ENCODE measurements at places on chromosomes 5 and 9.

DNA sequence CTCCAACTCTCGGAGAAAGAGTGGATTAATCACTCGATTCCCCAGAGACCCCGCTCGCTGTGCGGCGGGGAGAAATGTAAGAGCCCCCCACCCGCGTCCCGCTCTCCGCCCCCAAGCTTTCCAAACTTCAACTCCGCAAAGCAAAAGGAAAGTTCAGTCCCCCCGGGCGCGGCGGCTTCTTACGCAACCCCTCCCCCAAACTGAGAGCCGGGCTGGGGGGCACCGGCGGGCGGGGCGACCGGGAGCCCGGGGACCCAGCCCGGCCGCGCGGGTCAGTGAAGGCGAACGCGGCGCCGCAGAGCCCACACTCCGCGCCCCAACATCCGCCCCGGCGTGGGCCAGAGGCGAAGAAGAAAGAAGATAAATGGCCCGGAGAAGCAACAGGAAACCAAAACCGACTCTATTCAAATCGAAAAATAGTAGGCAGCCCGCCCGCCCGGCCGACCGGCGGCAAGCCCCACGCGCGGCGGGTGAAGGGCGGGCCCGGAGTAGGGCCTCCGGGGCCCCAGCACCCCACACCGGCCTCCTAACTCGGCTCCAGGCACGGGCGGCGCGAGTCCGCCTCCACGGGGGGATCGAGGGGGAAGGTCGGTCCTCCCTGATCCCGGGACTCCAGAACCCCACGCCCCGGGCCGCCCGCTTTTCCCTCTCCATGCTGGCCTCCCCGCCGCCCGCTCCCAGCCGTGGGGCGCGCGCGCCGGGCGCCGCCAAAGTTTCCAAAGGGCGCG, 720 bp downstream of the NOTCH1 start:
- DNase-seq, result no peak

DNA sequence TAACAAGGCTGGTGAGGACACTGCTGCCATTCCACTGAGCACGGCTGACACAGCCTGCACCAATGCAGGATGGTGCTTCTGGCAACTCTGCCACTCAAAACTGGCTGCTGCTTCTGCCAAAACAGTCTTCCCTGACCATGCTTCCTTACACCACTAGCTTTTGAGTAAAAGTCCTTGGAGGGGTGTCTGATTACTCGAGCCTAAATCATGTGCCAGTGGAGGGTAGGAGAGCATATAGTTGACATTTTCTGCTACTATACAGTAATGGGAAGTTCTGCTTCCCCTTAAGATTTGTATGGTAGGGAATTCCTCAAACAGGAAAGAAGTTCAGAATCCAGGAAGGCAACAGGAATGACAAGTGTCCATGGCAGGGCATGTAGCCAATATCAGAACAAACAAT, 12.2 kb upstream of the PJA2 start:
- DNase-seq, result no peak

DNA sequence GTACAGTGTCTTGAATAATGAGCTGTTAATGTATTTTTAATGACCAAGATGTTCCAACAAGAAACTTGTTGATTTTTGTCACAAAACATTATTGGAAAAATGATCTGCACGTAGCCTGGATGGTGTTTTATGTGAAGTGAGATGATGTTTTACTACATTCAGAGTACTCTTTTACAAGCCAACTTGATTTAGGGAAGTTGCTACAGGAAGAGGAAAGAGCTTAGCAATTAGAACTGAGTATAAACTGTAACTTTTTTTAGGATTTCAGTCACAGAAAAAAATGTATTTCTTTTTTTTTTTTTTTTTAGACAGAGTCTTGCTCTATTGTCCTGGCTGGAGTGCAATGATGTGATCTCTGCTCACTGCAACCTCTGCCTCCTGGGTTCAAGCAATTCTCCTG, 113.6 kb upstream of the ADRA1B start:
- DNase-seq, result no peak

DNA sequence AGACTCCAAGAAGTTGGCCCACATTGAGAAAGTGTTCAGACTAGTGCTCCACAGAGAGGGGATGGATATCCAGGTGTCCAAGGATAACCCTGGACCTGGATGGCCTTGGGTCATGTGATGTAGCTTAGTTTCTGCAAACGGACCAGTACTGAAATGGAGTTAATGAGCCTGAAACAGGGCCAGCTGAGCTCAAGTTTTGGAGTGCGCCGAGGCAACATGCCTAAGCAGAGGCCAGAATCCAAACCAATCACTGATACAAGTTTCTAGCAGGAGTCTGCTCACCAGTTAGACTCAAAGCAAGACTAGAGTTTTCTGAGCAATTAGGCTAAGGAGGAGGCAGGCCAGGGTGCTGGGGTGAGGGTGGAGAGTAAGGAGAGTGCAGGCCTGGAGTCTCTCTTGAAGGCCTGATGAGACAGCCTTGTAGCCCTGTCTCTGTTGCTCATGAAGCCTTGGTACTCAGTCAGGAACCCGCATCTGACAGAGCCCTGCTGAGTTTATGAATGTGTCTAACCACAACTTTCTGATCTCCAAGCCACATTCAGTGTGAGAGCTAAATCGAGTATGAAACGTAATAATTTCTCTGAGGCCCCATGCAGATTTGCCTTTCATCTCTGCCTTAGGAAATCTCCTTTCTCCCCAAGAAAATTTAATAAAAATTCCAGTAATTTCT, 68.9 kb upstream of the EQTN start:
- no peak for DNase-seq

- DNase-seq, result no peak
Observed at GRCh38 chr9:110797611-110798010, 129.0 kb downstream of the MUSK start.

- DNase-seq, result no peak
Observed at GRCh38 chr5:139204196-139204595, 6.0 kb upstream of the SIL1 start.

DNA sequence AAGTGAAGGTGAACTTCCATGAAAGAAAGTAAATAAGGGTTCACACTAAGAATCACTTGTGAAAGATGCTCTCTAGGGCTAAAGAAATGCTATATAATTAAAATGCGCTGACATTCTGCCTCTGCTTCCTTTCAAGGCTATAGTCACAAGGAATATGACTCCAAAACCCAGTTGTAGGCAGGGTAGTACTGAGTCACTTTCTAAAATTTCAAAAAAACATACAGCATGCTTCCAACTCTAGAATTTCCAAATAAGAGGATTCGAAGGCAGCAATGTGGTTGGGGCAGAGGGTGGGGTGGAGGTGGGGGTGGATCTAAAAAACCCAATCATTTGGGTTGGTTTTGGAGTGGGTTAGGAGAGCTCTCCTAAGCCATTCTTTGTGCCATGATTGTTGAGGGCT, 84.6 kb downstream of the HMHB1 start:
- no peak for DNase-seq

- DNase-seq, result no peak
Observed at GRCh38 chr5:153752890-153753289, 262.4 kb downstream of the GRIA1 start.

- no peak for DNase-seq
Observed at GRCh38 chr9:137717776-137718327, 99.0 kb downstream of the EHMT1 start.

DNA sequence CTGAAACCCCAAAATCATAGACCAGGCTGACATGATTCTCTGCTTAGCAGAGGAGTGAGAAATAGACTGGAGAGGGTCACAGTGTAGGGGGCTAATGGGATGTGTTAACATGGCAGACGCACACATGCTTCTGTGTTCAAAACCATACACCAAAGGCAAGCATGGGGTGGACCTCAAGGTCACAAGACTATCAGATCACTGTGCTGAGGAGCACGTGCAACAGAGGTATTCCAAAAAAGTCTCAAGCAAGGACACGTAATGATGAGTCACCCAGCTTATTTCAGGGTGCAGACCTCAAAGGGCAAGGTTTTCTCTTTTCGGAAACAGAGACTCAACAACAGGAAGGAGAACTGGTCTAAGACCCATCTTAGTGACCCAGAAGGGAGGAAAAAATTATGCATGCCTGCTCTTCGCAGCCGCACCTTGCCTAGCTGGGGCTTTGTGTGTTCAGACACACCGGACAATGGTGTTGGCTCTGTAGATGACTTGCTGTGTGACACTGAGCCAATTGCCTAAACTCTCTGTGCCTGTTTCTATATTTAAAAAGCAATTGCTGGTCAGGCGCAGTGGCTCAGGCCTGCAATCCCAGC, 20.3 kb downstream of the WHRN start:
- DNase-seq, result peak; percentile 92

- DNase-seq, result peak; percentile 14
Observed at GRCh38 chr5:180852495-180852894, 8.6 kb downstream of the ZFP62 start.

GRCh38 chr9:22817181-22817580, 370.6 kb downstream of the DMRTA1 start:
- DNase-seq, result no peak

DNA sequence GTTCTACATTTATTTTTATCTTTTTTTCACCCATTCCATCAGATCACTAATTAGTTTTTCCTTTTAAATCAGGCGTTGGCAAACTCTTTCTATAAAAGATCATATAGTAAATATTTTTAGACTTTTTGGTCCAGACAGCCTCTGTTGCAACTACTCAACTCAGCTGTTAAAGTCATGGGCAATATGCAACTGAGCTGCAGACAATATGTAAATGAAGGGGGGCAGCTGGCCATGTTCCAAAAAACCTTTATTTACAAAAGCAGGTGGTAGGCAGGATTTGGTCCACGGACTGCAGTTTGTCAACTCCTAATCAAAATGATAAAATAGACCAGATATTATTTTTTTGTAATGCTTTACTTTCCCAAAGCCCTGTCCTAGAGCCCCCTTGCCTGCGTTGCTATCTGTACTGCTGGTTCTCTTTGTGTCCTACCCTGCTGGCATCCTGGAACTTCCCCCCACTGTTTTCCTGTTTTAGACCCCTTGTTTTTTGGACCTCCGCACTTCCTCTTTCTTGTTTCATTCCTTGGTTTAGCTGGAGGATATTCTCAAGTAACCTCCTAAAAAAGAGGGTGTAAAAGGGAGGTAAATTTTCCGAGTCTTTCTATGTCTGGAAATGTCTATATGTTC, 24.7 kb upstream of the TNFSF8 start:
- no peak for DNase-seq

GRCh38 chr5:171455522-171455921, 36.1 kb downstream of the FGF18 start:
- no peak for DNase-seq

DNA sequence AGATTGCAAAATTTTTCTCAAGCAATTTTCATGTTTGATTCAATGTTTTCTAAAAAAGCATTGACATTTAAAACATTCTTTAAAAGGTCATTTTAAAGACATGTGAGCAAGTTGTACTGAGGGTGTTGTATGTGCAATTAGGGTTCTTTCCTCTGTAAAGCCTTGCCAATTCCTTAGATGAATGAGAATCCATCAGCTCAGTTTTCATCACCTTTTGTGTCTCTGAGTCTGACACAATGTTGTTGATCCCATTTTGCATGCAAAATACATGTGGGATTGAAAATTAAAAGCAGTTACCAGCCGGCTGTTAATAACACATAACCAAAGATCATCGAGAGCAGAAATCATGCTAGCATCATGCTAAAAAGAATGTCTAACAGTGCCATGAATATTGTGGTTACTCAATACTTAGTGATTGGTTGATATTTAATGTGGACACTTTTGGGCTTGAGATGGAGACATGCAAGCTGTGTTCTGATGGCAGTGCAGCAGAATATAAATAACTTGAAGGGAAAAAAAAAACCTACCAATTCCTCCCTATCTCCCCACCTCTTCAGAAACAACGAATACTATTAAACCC, 57.7 kb downstream of the FGF10 start:
- no peak for DNase-seq

DNA sequence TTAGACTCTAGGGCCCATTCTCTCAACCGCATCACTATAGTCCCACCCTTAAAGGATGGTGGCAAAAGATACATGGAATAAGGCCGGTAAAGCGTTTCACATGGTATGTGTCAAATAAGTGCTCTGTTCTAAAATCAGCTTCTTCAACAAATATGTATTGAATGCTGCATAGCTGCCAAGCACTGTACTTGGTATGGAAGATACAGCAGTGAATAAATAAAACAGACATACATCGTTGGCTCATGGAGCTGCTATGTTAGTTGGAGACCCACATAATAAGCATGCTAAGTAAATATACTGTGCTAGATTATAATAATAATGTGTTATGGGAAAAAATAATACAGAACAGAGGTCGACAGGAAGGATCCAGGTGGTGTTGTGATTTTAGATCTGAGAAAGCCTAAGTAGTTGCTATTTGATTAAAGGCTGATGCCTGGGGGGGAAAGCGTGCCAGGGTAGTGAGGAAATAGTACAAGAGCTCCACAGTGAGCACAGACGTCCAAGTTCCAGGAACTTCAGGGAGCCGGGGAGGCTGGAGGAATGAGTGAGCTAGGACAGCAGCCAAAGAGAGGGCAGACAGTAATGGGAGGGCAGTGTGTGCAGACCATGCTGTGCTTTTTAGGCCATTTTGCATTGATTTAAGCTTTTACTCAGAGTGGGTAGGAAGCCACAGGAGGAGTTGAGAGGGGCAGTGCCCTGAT, 93.7 kb downstream of the JAKMIP2 start:
- no peak for DNase-seq

GRCh38 chr9:107172979-107173347, 110.1 kb upstream of the RAD23B start:
- DNase-seq, result no peak

- no peak for DNase-seq
Observed at GRCh38 chr5:115639377-115639776, 13.5 kb upstream of the TMED7 start.

- no peak for DNase-seq
Observed at GRCh38 chr5:176888865-176889165, 10.3 kb downstream of the HK3 start.

GRCh38 chr5:124790895-124791732, 44.7 kb upstream of the ZNF608 start:
- peak; percentile 40 for DNase-seq

DNA sequence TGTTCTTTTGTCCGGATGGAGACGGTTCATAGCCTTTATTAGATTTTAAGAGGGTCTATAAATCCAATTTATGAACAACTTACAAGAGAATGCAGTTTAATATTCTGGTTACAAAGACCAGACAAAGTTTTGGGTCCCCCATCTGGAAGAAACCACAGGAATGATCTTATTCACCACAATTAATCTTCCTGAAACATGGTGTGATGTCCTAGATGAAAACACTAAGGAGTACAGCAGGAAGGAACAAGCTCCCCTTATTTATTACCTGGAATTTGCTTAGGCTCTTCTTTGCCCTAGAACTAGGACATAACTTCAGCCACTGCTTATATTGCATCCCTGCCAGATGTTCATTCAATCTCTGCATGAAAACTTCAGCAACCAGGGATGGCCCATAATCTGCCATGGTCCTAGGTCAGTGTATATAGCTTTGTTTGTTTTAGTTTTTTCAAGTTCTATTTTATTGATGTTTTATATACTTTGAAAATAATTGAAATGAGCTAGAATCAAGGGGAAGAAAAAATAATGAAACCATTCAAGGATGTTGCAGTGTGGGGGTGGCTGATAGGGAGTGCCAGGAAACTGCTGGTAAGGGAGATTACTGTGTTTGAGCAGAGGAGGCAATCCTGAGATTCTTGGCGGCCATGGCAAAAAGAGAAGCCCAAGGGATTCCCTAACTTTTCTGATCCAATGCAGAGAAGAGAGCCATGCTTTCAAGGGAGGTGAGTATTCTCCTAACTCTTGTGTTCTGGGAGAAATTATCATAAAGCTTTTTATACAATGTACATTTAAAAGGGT, 16.8 kb downstream of the TXNDC8 start:
- DNase-seq, result peak; percentile 28

- no peak for DNase-seq
Observed at GRCh38 chr5:88203981-88204750, 64.5 kb downstream of the TMEM161B start.
